LHCN-M2 (cell line): ENCODE measurements at places on chromosomes 5 and 9.

DNA sequence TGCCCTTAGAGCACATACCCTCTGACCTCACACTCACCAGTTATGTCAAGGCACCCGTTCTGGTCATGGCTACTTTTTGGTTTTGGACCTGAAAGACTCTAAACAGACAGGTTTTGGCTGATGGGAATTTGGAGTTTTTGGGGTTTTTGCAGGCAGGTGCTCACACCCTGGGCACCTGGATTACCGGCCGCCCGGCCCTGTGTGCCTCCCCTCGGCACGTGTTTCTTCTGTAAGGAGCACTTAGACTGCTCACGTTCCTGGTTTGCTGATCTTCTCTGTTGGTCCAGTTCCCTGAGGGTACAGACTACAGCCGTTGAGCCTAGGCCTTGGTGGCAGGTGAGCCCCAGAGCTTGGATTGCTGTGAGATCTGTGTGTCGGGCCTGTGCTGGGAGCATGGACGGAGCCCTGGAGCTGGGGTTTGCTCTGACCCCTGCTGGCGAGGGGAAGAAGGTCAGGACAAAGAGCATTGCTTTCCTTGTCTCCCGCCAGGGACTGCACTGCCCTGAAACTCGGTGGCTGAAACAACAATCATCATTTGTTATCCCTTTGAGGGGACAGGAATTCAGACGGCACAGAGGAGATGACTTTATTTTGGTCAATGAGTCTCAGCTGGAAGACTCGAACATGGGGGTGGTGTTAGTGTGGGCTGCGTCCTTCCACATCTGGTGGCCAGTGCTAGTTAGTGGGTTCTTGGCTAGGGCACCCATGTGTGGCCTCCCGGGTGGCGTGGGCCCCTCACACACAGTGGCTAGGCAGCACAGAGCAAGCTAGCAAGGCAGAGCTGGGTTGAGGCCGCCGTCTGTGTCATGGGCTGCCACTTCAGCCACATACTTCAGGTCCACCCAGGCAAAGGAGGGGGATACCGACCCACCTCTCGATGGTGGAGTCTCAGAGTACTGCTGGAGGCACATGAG is 76.4 kb downstream of the EHMT1 start:
- DNase-seq = no peak

- DNase-seq = peak; percentile 87
These were observed 115.8 kb upstream of the SLIT3 start for GRCh38 chr5:169416583-169417196.

DNA sequence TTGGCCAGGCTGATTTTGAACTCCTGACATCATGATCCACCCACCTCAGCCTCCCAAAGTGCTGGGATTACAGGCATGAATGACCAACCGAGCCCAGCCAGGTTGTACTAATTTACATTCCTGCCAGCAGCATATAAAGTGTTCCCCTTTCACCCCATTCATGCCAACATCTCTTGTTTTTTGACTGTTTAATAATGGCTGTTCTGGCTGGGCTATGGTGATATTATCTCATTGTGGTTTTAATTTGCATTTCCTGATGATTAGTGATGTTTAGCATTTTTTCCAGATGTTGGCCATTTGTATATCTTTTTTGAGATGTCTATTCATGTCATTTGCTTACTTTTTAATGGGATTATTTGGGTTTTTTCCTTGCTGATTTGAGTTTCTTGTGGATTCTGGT is 87.3 kb downstream of the INVS start:
- no peak for DNase-seq

GRCh38 chr9:2126331-2126803 is 111.2 kb downstream of the SMARCA2 start:
- no peak for DNase-seq
